ENCODE measurements at places on chromosomes 5 and 9.
A peak's percentile ranks its signal among the peaks of the same experiment; 100 is the strongest.

GRCh38 chr5:126443374-126443851 lies 20.2 kb downstream of the GRAMD2B start:
- DNase-seq: no peak

GRCh38 chr9:125444166-125444565 lies 182.5 kb downstream of the GAPVD1 start:
- DNase-seq: no peak

DNA sequence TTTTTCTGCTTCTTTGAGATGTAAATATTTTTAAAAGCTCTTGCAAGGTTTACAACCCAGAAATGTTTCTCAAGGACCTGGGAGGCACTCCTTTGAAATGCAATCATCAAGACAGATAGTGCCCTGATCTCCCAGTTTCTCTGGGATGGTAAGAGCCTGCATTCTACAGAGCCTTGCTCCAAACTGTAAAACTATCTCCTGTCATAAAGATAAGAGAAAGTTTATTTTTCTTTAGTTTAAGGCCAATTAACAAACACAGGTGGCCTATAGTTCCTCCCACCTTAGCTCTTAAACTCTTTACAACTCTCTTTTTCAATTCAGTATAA lies 1231.1 kb upstream of the NUDT12 start:
- DNase-seq: no peak

- no peak for DNase-seq
Measured at GRCh38 chr5:126020770-126021169, 402.4 kb upstream of the GRAMD2B start.

GRCh38 chr9:123562844-123563346 lies 206.9 kb downstream of the CRB2 start:
- peak; percentile 17 for DNase-seq

- DNase-seq: no peak
Measured at GRCh38 chr5:112203229-112203628, 215.8 kb downstream of the EPB41L4A start.

GRCh38 chr9:76996700-76997099 lies 22.8 kb upstream of the FOXB2 start:
- no peak for DNase-seq

DNA sequence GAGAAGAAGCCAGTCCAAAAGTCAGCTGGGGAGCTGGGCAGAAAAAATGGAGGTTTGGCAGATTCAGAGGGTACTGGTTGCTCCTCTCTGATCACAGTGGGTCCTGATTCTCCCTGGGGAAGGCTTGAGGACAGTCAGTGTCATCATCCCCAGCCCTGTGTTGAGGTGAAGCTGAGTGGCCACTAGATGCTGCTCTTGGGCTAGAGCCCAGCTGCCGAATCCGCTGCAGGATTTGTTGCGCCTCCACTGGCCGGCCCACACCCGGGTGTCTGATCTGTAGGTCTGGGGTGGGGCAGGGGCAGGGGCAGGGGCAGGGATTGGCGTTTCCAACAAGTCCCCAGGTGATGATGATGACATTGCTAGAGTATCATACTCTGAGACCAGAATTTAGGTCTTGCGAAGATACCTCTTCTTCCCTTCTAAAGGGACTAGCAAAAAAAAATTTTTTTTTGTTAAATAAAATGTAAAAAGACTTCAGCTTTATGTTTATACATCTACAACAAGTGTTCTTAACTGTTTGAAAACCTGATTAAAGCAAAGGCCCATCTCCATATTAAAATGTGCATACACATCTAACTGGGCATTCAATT lies 106.8 kb downstream of the PDE6A start:
- no peak for DNase-seq

DNA sequence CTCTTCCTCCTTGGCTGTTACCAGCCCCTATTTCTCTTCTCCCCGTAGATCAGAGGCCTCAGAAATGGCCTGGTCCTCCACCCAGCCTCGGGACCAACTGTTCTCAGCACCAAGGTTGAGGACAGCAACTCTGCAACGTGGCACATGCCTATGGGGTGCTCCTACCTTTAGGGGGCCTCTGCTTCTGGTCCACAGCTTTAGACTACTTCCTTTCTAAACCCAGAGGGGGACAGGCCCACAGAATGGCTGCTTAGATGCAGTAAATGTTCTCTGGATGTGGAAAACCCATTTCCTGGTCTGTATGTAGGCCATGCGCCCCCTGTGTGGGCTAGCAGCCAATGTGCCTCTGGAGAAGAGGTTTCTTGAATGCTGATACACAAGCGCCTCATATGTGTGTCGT lies 68.4 kb downstream of the NRG2 start:
- DNase-seq: no peak

DNA sequence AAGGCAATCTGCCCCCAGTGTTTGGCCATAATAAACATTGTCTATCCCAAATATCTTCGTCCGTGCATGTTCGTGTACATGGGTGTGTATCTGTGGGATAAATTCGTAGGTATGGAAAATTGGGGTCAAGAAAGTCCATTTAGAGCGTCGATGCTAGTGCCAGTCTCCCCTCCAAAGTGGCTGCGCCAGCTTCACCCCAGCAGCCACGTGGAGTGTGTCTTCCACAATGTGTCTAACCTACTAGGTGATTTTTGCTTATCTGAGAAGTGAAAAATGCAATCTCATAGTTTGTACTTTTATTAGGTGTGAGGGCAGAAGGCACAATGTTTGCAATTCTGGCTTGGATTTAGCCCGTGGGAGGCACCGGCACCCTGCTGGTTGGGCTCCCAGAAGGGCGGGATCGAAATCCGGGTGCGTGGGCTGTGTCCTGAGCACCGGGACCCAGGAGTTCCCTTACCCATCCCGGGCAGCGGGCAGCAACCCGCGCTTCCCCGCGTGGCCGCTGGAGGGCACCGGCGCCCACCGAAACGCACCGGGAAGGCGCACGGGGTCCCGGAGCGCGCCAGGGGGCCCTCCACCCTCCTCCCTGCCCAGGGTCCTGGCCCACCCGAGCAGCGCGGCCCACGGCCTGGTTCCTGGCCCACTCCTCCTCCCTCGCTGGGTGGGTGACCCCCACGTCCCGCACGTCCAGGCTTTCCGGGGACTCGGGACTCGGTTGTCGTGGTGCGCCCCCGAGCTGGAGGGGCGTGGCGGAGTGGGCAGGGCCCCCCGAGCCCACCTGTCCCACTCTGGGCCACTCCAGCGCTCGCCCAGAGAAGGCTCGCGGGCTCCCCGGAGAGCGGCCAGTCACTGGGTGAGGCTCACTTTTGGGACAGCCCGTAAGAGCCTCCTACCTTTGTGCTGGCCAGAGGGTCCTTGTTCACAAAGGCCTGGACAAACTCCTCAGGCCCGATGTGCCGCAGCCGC lies 55.4 kb upstream of the RNF130 start:
- no peak for DNase-seq

GRCh38 chr9:72696511-72696910 lies 175.1 kb downstream of the TMC1 start:
- no peak for DNase-seq

GRCh38 chr5:16540421-16540820 lies 74.8 kb upstream of the ZNF622 start:
- no peak for DNase-seq

DNA sequence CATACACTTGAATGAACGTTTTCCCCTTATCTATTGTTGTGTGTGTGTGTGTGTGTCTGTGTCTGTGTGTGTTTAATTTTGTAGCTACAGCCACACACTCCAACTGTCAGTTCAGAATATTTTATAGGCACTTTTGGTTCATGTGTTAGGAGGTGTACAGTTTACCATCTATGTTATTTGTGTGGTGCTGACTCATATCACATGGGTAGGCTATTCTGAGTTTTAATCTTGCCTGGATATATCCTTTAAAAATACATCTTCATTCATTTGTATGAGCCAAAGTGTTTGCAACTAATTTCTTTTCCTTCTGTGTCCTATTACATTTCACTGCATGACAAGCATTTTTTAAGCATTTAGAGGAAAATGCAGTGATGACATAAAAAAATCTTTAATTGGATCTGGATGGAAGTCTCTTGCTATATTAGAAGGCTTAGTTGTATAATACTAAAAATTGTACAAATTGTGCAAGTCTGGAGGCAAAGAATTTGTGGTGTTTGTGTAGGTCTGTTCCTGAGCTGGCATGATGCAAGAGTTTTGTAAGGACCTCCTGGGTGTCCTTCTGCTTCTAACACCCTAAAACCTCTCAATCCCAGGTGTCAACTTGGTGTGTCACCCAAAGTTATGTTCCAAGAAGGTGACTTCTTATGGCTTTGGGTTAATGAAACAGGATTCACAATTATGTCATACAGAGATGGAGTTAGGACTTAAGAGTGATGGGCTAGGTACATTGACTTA lies 52.4 kb upstream of the HMHB1 start:
- no peak for DNase-seq

- peak; percentile 18 for DNase-seq
Measured at GRCh38 chr9:15642369-15642962, 89.6 kb downstream of the CCDC171 start.

- DNase-seq: no peak
Measured at GRCh38 chr5:6090079-6090654, 288.2 kb downstream of the MED10 start.

- DNase-seq: no peak
Measured at GRCh38 chr9:13665418-13666066, 386.1 kb upstream of the MPDZ start.

- DNase-seq: peak; percentile 2
Measured at GRCh38 chr9:132945186-132946130, 1.0 kb upstream of the TSC1 start.

DNA sequence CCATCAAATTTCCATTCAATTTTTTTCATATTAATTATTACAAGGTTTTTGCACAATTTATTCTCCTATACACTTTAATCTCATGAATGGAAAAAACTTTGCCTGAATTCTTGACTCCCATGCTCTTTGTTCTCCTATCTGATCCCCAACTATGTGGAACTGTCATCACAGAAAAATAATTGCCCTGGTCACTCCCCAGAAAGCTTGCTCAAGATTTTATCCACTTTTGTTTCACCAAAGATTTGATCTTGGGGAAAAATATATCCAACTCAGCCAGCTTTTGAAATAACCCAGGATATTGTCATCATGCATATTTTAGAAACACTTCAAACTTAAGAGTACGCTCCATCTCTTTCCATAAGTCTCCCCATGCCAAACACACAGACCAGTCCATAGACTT lies 77.7 kb upstream of the PPP2R2B start:
- DNase-seq: no peak
